NCI-H2107 (cell line): ENCODE measurements at places on chromosomes 4 and X.

DNA sequence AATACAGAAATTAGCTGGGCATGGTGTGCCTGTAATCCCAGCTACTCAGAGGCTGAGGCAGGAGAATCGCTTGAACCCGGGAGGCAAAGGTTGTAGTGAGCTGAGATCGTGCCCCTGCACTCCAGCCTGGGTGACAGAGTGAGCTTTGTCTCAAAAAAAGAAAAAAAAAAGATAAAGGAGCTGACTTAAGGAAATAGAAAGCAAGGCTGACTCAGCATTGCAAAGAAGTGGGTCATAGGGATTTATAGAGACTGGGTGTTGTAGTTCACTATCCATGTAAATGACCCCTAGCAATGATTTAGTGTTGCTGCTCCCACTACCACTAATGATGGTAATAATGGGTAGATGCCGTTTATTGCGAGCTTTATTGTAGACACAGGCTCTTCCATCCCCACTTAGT, 47.6 kb downstream of the ADD1 start:
- no peak for DNase-seq

DNA sequence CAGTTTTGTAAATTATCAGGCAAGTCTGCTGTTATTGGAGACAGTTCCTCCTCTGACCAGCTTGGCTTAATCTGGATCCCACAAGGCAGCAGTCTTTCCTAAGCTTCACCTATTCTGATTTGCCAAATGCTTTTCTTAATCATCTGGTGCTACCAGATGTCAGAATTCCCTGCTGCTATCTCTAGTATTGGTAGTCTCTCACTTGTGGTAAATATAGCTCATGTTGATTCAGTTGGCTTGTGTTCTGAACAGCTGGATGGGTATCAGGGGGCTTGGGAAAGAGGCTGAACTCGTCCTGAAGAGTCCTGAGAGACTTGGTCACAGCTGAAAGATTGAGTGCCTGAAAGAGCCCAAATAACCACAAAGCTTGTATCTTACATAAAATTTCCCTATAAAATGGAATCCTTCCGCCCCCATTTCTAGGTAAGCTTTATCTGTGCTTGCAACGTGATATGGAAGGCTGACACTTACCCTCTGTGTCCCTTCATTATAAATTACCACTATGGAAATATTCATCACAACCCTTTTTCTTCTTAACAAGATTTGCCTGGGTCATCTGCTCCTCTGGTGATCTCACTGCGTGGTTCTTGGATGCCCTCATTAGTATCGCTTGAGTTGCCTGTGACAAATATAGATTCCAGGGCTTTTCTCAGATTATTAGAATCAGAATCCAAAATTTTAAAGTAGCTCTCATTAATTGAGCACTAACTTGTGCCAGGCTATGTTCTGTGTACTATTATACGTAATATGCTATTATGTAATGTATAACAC, 104.1 kb upstream of the GPRIN3 start:
- no peak for DNase-seq

DNA sequence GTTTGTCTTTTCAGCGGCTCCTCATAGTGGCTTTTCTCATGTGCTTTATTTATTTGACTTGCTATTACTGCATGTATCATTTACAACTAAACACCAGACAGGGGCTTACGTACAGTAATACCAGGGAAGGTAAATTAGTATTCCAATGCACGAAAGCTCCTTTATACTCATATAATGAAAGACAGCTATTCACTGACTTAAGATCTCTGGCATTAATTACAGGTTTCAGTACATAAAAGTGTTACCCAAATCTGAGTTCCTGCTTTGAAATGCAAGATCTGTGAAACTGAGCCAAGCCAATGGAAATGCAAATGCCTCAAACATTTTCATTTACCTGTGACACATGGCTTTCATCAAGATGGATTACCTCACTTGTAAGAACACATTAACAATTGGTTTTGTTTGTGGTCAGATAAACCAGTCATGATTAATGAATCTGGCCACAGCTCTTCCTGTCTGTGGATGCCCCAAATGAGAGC, 107.2 kb downstream of the ANAPC4 start:
- DNase-seq, result peak; percentile 1

DNA sequence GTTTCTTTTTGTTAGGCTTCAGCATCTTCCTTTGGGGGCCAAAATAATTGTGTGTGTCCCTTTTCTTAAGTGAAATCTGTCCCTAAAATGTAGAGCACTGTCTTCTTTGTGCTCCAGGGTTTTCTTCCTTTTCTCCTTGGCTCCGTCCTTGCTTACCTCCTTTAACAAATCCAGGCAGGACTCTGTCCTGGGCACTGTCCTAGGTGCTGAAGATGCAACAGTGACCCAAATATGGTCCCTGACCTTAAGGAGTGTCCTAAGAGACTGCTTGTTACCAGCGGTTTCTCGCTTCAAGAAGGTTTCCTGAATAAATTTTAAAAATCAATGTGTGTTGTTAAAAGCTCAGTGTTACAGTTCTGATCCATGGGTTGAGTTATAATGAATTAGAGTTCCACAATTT, 471.8 kb downstream of the KCNIP4 start:
- no peak for DNase-seq

DNA sequence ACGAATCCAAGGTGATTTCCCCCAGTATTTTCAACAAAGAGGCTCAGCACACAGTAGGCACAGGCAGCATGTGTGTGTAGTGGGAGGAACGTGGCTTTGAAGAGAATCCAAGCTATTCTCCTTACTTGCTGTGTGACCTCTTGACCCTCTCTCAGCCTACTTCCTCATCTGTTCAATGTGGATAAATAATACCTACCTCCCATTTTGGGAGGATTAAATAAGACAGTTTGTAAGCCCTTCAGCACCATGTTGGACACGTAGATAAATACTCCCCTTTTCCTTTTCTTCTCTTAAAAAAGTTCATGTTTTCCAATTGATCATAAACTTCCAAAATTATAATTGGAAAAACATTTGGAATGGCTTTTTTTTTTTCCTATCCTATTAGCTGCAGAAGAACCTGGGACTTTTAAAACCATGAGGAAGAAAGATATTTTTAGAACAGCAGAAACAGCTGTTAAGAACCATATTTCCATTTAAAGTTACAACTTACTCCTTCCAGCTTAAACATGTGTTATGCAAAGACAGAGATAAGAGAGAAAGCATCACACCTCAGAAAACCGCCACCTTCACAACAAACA, 56.1 kb upstream of the TMEM131L start:
- no peak for DNase-seq

DNA sequence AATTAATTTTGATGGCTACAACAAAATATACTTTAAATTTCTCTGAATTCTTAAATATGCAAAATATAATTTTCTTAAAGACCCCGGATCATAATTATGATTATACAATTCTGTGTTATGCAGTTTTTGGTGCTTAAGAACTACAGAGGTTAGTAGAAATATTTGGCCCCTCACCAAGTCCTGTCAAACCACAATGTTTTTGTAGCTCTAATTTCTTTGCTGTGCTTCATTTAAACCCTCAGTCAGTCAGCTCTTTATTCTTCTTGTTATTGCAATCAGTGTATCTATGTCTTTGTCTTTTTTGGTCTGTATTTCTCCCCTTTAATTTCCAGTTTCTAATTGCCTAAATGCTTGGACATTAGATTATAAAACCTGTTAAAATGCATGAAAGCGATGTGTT, 186.1 kb downstream of the CAMK2D start:
- no peak for DNase-seq

DNA sequence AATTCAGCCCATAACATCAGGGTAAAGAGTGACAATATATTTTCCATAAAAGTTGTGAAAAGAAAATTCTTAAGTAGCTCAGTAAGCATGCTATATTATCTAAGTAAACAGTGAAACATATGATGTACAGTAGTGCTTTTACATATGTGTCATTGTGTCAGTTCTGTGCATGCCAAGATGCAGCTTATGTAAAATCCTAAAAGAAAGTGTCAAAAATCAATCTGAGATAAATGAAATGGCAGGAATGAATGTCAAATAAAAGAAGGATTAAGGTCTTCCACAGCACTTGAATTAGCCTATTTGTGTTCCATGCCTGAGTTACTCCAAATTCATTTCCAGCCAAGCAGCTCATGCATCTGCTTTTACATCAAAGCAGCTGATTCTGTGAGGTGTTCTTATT, 452.7 kb upstream of the HS3ST1 start:
- DNase-seq, result no peak

- DNase-seq, result no peak
Observed at GRCh38 chr4:86816501-86817273, 32.5 kb downstream of the SLC10A6 start.

DNA sequence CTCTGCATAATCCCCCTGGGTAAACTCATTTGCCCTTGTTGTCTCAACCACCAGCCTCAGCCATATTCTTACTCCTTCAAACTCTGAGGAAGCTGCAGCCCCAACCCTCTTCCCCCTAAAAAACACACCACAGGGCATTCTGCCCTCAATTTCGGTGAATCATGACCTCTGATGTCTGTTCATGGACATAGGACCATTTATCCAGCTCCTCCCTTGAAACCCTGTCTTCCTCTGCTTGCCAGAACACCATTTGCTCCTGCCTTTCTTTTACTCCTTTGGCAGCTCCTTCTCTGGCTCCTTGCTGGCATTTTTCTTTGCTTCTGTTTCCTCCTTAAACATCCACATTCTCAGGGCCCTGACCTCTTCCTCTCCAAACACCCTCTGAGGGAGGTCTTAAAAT, 87.1 kb downstream of the ITIH6 start:
- DNase-seq, result no peak

DNA sequence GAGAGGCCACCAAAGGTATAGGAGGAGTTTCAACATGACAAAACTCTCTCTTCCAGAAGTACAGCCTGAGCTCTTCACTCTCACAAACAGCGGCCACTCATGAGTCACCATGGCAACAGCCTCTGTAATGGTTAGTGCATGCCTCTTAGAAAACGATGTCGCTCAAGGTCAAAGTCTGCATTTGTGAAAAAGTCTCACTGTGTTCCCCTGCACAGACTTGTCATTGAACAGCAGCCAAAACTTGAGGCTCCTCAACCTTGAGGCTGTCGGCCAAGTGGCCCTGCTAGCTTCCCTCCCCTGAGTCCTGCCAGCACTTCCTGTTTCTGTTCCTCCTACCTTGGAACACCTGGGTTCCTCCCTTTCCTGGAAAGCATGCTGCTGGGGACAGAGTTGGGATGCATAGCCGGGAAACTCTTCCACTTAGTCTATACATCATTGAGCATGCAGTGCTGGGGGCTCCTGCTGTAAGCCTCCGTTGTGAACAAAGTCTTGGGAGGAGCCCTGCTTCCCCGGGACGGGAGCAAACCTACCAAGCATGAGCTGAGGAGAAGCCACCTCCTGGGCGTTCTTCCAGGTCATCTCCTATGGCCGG, 66.6 kb downstream of the ING2 start:
- peak; percentile 17 for DNase-seq

- peak; percentile 53 for DNase-seq
Observed at GRCh38 chrX:100409610-100410590, at the start of gene PCDH19. Gene PCDH19, minus strand, starts transcription at chrX:100410273. Its CDS starts 1,676 bp downstream, at chrX:100408597.

GRCh38 chr4:125105561-125105960, 209.2 kb upstream of the FAT4 start:
- DNase-seq, result no peak

GRCh38 chrX:41913476-41913875, 9.9 kb downstream of the CASK start:
- no peak for DNase-seq

- DNase-seq, result no peak
Observed at GRCh38 chrX:23616361-23616760, 50.9 kb upstream of the PRDX4 start.

GRCh38 chr4:3067473-3068001, 6.8 kb downstream of the HTT-AS start:
- DNase-seq, result no peak

GRCh38 chrX:149223854-149224253, 281.3 kb downstream of the IDS start:
- no peak for DNase-seq

GRCh38 chr4:115515772-115516171, 402.4 kb upstream of the NDST4 start:
- DNase-seq, result no peak

GRCh38 chr4:175273995-175274753, 356.0 kb downstream of the ADAM29 start:
- no peak for DNase-seq

DNA sequence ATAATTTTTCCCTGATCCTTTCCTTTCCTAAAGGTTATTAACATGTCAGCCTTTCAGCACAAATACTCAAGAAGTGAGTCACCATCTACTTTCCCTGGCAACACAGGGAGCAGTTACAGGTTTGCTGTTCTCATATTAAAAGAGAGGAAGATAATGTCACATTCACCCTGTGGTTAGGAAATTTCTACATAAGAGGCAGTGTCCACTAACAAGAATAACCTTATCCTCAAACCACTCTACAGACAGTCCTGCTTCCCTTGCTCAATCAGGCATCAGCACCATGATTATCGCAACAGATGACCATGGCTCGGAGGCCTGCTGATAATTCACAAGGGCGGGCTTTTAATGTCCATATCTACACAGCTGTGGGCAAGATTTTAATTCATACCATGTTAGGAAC, 30.9 kb downstream of the RNF150 start:
- DNase-seq, result no peak

DNA sequence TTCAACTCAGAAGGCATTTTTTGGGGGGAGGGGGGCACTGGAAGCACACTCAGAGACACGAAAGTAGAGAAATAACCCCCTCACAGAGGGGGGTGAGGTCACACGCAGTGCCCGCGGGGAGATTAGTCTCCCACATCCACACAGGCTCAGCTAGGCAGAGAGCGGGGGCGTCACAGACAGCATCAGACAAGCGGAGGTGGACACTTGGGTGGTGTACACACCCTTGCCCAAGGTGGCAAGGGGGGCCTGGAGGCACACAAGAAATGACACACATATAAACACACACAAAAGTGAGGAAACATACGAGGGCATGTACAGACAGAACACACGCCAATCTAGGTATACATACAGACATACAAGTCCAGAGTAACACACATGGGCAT, 637 bp upstream of the SYN1 start:
- no peak for DNase-seq

GRCh38 chr4:146776691-146777090, 138.0 kb downstream of the POU4F2 start:
- no peak for DNase-seq

- DNase-seq, result no peak
Observed at GRCh38 chr4:176156656-176157055, 38.7 kb downstream of the SPATA4 start.

DNA sequence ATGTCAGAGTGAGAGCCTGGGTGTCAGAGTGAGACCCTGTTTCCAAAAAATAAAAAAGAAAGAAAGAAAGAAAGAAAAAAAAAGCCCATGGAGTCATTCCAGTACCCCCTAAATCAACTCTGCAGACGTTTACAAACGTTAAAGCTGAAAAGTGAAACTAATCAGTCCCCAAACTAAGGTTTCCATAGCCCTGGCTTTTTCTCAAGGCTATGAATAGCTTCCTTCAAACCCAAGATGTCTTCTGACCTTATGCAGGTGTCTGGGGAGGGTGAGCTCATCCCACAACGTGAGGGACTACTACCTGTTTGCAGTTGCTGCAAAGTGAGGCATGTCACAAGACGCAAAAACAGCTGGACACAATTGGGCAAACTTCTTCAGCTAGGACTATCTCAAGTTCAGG, 144.0 kb downstream of the SH3KBP1 start:
- DNase-seq, result no peak

- no peak for DNase-seq
Observed at GRCh38 chrX:90617710-90618325, 696.1 kb downstream of the TGIF2LX start.
